ENCODE measurements at places on chromosomes 7 and 10.
A peak's percentile ranks its signal among the peaks of the same experiment; 100 is the strongest.

- DNase-seq = no peak
Measured at GRCh38 chr7:95303013-95303905, 21.1 kb downstream of the PON1 start.

DNA sequence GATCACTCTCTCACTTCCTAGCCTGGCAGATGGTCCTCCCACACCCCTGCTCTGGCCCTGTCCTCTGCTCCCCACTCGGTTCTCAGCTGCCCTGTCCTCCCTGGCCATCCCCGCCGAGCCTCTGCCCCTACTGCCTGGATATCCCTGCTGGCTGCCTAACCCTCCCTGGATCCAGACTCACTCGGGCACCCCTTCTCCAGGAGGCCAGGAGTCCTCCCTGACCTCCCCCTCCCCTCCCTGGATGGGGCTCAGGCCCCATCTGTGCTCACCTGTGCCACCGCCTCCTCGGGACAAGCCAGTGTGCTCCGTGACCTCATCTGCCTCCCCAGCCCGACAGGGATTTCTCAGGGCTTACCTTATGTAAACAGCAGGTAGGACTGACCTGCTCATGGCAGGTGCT is 406.1 kb downstream of the TCERG1L start:
- no peak for DNase-seq

GRCh38 chr10:101060951-101061623 is 702 bp upstream of the KAZALD1 start:
- DNase-seq = peak; percentile 97

DNA sequence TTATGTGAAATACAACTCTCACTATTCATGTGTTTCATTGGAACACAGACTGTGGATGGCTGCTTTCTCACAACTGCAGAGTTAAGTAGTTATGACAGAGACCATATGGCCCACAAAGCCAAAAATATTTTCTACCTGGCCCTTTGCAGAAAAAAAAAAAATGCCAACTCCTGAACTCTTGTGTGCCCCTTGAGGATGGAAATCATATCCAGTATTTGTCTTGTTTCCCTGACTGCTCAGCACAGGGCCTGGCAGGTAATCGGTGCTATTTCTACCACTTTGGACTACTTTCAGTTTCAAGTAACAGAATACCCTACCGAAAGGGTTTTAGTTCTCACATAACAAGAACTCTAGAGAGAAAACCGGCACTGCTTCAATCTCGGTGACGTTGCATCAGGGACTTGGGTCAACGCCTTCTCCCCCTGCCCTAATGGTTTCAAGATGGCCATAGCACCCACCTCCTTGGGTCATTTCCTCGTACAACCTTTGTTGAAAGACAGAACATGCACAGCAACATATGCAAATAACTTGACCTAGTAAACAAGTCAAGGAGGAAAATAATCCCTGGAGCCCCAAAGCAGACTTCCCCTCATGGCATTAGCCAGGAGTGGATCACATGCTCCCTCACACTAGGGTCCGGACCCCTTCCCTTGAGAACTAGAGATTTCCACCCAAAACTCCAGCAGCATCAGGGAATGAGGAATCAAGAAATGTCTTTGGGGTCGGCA is 11.8 kb upstream of the GPNMB start:
- DNase-seq = no peak

DNA sequence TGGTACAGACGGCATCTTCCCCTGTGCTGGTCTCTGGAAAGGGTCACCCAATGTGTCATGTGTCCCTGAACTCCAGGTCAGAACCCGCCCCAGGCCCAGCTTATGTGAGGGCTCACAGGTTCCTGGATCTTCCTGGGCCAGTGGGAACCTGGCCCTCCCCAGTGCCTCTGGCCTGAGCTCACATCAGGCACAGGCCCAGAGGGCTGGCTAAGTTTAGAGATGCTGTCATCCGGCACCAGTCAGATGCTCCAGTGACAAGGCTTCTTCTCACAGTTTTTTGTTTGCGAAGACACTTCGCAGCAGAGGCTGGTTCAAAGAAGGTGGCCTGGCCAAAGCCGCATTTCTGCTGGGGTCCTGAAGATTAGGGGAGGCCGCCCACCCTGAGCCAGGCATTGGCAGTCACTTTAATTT is 11.8 kb downstream of the CAMK2B start:
- DNase-seq = no peak

GRCh38 chr7:48610705-48611104 is 313.6 kb upstream of the CDC14C start:
- DNase-seq = no peak

DNA sequence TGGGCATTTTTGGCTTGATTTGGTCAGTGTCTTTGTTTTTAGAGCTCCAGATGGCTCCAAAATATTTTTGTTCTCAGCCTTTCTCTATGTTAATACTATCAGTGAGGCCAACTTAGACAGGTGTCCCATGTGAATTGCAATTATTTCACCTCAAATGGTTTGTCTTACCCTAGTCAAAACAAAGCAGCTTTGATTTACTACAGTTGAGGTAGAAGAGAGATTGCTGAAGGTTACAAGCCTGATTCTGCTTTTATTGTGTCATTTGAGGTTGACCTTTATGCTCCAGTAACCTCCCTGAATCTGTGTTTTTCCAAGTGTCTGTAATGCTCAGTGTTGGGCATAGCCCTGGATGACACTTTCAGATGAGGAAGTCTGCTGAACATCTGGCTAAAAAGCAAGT is 882.9 kb downstream of the NRG3 start:
- DNase-seq = no peak

- DNase-seq = no peak
Measured at GRCh38 chr7:95490231-95490762, 4.6 kb downstream of the ASB4 start.

- DNase-seq = no peak
Measured at GRCh38 chr7:111588065-111588433, 25.8 kb upstream of the IMMP2L start.

DNA sequence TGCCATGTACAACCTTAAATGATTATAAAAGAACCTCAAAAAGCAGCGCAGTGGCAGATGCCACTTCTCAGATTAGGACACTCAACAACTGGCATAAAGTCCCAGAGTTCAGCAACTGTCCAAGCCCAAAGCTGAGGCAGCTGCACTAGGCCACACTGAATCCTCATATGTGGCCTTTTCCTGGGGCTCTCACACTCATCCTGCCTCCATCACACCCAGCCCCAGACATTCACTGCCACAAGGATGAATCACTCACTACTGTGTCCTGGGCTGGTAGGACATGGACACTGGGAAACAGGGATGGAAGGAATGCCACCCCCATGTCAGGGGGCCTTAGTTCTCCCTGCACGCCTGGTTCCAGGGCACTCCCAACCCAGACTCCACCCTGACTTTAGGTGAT is 547.7 kb downstream of the TNS3 start:
- no peak for DNase-seq

DNA sequence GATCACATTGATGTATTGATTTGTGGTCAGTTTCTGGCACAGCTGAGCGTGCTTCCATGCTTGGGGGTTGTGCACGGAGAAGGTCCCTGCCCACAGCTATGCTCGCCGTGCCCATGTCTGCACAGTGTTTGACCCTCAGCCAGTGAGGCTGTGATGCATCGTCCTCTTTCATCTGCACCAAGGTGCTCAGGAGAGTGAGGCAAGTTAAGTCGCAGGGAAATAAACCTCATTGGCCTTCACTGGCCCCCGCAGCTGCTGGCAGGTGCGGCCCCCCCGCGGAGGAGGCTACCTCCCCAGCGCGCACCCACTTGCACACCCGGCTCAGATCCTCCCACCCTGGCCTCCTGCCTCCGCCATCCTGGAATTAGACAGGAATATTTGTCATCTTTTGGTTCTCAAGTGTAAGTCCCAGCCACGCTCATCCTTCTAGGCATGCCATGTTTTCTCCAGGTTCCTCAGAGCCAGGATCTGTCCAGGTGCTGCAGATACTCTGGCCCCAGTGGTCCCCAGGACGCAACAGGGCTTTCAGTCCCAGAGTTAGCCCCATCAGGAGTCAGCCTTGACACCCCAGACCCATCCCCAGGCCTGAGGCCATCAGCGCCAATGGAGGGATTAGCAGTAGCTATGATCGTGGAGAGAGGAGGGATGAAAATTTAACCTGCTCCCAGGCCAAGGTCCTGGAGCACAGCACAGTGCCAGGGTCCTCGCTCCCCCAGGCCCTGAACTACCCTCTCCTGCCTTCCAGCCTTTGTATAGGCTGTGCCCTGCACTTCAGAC is 93.7 kb downstream of the OAT start:
- peak; percentile 38 for DNase-seq

DNA sequence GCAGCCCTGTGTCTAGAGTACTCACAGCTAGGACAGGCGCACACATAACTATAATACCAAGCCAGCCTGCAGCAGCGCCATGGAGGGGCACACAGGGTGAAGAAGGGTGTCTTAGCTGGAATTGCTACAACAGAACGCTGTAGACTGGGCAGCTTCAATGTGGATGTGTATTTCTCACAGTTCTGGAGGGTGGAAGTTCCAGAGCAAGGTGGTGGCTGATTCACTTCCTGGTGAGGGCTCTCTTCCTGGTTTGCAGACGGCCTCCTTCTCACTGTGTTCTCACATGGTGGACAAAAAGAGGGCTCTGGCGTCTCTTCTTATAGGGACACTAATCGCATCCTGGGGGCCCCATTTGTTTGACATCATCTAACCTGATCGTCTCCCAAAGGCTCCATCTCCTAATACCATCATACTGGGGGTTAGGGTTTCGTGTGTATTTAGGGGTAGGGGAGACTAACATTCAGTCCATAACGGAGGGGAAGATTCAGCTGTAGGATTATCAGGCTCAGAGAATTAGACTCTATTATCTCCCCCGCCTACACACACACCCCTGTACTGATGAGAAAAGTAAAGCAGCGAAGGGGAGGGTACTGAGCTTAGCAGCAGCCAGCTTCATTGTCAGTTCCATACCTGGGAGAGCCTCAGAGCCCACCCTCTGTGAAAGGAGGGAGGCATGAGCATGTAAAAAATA is 289.1 kb downstream of the CCDC3 start:
- DNase-seq = no peak

DNA sequence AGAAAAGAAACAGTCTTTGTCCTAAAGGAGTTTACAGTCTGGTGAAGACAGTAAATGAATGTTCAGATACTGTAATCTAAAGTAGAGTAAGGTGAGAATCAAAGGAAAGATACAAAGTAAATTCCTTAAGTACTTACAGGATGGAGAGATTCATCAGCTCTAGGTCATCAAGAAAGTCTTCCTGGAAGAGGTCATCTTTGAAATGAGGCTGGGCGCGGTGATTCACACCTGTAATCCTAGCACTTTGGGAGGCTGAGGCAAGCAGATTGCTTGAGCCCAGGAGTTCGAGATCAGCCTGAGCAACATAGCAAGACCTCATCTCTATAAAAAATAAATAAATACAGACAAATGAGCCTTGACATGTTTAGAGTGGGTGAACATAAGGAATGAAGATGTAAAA is 18.3 kb downstream of the FHIP2A start:
- DNase-seq = no peak

DNA sequence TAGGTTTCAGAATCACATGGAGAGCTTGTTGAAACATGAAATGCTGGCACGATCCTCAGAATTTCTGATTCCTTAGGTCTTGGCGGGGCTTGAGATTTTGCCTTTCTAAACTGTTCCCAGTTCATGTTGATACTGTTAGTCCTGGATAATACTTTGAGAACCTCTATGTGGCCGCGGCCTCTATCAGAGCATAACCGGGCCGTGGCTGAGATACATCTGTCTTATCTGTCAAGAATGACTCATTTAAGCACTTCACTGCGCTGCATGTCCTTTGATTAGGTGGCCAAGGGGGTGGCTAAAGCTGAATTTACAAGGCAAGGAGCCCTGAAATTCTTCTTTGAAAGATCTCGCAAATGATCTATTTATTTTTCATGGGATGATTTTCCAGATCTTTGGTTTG is 66.9 kb downstream of the GALNT17 start:
- no peak for DNase-seq

- DNase-seq = no peak
Measured at GRCh38 chr10:125023255-125023654, 81.3 kb downstream of the ZRANB1 start.

DNA sequence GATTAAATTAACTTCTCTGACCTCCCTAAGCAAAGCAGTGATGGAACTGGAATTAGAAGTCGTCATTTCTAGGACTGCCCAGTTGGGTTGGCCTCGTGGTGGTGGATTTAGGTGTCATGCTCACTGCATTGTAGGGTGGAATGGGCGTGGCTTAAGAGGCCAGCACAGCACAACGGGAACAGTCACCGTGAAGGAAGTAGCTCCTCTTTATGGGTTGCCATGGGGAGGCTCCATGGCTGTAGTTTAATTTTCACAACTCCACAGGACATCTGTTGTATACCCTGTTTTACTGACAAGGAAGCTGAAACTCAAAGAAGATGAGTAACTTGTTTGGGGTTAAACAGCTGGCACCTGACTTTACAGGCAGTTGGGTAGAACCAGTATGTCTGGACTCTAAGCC is 208.3 kb downstream of the CELF2 start:
- DNase-seq = no peak

- no peak for DNase-seq
Measured at GRCh38 chr7:24108906-24109376, 175.0 kb upstream of the NPY start.

DNA sequence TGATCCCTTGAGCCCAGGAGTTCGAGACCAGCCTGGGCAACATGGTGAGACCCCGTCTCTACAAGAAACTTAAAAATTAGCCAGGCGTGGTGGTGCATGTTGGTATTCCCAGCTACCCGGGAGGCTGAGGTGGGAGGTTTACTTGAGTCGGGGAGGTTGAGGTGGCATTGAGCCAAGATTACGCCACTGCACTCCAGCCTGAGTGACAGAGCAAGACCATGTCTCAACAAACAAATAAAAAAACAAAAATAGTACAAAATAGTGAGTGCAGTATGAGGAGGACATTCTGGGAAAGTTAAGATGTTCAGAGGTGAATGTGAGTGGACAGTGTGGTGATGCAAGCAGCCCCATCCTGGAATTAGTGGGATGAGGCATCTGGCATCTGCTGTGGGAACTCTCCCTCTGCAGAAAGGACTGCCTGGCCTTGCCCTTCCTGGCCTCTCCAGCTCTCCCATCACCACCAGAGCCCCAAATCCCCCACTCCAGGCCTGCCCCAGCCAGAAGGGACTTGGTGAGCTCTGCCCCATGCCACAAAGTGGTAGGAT is 96.6 kb upstream of the PARD3 start:
- DNase-seq = no peak

DNA sequence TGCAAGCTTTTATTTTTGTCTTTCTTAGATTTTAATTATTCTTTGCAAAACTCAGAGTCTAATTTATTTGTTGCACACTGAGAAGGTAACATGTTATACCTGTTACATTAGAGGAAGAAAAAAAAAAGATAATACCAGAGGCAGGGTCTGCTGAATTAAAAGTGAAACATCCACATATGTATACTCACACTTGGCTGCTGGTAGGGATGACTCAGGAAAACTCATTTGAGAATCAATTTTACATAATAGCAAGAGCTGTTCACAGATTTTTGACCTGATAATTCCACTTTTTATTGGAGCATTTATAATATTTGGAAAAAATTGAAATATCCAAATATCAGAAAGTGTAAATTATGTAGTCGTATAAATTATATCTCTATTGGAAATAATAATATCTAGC is 78.1 kb upstream of the CCDC6 start:
- no peak for DNase-seq

- DNase-seq = no peak
Measured at GRCh38 chr7:142445019-142445686, 187.3 kb upstream of the PRSS58 start.

Data from right lobe of liver (tissue), 6 donors.